PC-3 (cell line): ENCODE measurements at places on chromosomes 1 and 21. TPM values are rescaled to one million over a fixed set of nuclear protein-coding genes. Genes with fewer than 3 reads are reported as not detected.
A peak's percentile ranks its signal among the peaks of the same experiment; 100 is the strongest.

The KRTAP10-8 gene
- not detected in 2 replicates for total RNA-seq

The CNN3 gene
- 231 and 323 TPM in 2 replicates for total RNA-seq

DNA sequence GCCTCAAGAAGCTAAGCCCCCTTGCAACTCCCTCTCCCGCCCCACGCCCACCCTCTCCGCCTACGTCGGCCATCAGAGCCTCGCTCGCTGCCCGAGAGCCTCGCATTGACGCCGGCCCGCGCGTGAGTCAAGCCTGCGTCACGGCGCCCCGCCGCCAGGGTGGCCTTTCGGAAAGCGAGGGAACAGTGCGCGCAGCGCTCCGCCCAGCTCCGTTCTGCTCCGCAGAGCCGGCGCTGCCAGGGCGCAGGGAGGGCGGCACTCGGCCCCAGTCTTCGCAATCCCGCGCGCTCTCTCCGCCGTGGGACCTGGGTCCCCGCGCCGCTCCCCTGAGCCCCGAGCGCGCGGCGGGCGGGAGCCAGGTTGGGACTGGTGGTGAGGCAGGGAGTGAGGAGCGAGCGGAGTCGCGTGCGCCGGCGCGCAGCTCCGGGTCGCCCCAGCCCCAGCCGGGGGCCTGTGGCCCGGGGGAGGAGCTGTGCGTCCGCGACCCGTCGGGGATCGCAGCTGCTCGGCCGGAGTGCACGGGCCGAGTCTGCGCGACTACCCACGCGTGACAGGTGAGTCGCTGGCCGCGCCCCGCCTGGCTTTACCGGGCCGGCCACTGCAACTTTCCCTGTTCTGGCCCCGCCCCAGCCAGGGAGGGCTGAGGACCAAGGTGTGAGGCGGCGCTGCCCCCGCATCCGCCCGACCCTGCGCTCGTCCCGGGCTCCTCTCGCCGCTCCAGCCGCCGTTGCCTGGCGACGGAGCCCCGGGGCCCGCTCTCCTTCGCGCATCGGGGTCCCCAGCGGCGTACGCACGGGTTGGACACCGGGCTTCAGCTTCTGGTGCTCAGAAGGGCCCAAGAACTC is at the start of gene SLC6A17:
SLC6A17 (plus strand) TSS at position 165 of the 845 bp plus-strand sequence. CDS start 16,436 bp downstream, outside the sequence.
- no peak for DNase-seq

DNA sequence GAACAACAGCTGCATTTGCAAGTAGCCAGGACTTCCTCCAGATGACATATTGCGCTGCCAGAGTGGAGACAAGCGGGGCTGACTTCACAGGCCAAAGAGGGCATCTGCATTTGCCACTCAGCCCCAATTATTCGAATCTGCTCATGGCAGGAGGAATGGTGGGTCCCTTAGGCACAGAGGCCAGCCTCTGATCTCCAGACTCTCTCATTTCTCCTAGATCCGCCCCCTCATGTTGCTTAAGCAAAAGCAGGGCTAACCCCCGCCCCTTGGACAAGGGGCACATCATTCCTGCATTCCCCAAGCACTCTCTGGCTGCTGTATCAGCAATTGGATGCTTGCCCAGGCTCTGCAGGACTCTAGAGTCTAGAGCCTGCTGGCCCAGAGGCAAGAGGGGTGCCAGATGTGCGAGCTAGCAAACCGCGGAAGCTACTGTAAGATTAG is 262.4 kb downstream of the ST6GALNAC3 start:
- DNase-seq: no peak

DNA sequence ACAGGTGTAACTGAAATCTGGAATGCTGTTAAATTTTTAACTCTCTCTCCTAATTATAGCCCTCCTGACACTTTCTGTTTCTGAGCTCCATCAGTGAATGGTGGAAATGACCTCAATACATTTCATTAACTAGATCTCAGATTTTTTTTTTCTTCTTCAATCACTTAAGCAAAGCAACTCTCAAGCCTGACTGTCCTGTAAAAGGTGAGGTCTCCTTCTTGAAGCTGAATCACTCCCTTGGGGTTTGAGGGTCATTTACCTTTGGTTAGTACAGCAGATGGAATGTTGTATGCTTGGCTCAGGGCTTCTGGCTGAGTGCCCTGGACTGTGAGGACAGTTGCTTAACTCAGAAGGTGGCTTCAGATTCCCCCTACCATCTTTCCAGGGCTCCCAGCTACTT is 518.7 kb downstream of the PTPRC start:
- peak; percentile 88 for DNase-seq

- DNase-seq: peak; percentile 71
Observed at GRCh38 chr21:26835027-26835713, 10.0 kb downstream of the ADAMTS1 start.

DNA sequence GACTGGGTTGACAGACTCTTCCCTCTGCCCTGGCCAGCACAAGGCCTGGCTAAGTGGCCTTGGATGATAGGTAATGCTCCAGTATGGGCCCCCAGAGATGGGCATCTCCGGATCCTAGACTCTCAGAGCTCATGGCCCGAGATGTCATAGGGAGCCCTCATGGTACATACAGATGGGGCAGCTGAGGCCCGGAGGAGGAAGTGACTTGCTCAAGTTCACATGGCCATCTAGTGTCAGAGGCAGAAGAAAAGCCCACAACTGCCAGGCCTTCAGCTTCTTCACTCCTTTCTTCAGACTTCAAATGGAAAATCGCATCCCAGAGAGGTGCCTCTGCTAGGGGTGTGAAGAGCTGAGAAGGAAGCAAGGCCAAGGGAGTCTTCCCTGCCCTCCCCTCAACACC is 46.8 kb upstream of the SYNC start:
- DNase-seq: no peak

- DNase-seq: no peak
Observed at GRCh38 chr1:35603941-35604340, 30.8 kb downstream of the TFAP2E start.

DNA sequence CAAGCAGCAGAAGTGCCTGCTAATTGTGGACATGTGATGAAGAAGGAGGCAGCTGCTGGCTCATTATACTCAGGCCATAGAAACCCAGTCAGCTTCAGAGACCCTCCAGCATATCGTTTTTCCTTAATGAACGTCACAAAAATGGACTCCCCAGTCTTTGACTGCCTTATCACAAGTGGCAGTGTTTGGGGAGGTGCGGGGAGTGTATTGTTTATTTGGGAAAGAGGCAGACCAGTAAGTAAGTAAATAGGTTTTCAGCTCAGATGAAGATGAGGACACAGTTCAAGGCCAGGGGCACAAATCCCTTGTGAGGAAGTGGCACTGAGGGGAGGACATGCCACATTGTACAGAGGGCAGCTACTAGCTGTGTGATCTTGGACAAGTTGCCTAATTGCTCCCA is 43.5 kb upstream of the NRDC start:
- no peak for DNase-seq
